ENCODE measurements at places on chromosomes 7 and 10.

- no peak for DNase-seq
Observed at GRCh38 chr7:149723082-149723767, 50.2 kb downstream of the ZNF467 start.

DNA sequence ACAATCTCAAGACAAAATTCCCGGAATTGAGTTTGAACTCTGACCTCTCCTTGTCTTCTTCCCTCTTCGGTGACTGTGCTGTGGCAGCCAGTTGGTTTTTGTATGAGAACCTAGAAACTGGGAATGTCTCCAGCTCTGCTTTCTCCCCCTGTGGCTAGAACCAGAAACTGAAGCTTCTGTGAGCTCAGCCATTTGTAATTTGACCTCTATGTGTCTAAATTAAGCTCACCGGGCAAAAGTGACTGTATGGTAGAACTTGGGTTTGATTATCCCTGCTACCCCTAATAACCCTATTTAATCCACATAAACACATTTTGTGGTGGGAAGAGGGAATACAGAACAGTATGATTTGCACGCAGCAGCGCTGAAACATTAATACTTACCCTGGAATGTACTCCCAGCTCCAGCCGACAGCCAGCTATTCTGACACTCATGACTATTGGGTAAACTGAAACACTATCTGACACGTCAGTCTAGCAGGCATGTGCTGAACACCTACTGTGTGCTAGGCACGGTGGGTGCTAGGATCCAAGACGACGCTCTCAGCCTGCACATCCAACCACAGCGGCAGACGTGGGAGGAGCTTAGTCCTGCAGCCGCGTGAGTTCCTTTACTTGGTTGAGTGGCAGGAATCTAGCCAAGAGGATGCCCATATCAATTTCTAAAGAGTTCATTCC is 324.8 kb downstream of the SFMBT2 start:
- DNase-seq = no peak

GRCh38 chr7:6248581-6248980 is 23.8 kb downstream of the CYTH3 start:
- DNase-seq = no peak

DNA sequence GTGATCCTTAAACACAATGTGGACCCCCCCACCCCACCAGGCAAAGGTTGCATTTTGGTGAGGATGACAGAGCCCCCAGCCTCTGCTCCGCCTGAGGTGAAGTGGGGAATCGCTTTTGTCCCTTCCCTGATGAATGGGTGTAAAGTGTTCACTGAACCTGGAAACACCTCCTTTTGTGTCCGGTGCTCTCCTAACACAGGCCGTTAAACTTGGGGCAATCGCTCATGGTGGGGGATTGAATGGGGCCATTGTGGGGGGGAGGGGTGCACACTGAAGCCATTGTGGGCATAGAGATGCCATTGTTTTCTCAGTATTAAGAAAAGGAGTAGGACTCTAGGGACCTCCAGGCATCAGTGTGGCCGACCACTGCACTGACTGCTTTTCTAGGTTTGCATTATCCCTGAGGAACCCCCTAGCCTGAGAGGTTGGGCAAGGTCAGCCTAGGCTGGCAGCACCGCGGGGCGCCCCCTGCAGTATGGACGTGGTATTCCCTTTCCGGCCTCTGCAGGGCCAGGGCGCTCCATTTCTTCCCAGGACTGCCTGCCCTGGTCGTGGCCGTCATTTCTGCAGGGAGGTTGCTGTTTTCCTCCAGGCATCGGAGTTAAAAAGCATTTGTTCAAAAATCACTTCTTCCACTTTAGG is 158.3 kb downstream of the TCF7L2 start:
- DNase-seq = no peak
